Activated CD8-positive, alpha-beta memory T cell treated with anti-CD3 and anti-CD28 coated beads for 4 hours (primary cell): ENCODE measurements at places on chromosomes 13 and 19.

- DNase-seq: no peak
These were observed 61.9 kb downstream of the LHFPL6 start for GRCh38 chr13:39540929-39541605.

- DNase-seq: no peak
These were observed 23.5 kb downstream of the CEACAM16 start for GRCh38 chr19:44722131-44723121.

DNA sequence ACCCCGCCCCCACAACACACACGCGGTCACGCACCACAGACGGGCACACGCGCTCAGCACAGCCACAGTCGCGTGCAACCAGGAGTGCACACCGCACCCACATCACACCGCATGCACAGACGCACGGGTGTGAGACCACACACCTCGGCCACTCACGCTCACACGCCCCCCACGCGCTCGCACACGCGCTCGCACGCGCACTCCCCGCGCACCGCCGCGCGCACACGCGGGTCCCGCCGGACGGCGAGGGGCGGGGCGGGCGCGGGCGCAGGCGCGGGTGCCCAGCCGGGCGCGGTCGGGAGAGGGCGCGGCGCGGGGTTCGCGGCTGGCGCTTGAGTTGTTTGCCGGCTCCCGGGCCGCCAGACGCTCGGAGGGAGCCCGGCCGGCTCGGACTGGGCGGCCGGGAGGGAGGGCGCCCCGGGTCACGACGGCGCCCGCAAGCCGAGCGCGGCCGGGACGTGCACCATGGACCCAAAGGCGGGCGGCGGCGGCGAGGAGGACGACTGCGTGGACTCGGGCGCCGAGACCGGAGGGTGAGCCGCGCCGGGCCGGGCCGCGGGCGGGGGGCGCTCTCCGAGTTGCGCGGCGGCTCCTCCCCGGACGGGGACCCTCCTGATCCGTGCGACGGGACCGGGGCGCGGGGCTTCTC, at the start of gene FAM124A:
TSS of gene FAM124A (plus strand) at position 362 of the 649 bp plus-strand sequence. CDS start at position 466, 104 bp downstream.
- no peak for DNase-seq

DNA sequence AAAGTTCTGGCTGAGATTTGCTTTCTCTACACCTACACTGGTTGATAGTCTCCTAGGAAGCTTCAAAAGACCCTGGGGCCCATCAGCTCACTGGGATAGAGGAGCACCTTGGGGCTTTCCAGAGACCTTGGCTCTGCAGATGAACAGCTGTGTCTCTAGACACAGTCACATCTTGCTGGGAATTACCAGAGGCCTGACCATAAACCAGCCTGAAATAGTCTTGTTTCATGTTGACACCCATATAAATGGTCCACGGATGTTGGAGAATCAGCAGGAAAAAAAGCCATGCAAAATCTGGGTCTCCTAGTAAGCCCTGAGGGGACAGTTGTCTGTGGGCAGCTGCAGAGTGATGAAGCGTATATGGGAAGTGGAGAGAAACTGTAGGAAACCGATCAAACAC, 207.6 kb downstream of the DNAJC15 start:
- no peak for DNase-seq

- no peak for DNase-seq
These were observed 127.6 kb upstream of the RFC3 start for GRCh38 chr13:33690354-33690753.

DNA sequence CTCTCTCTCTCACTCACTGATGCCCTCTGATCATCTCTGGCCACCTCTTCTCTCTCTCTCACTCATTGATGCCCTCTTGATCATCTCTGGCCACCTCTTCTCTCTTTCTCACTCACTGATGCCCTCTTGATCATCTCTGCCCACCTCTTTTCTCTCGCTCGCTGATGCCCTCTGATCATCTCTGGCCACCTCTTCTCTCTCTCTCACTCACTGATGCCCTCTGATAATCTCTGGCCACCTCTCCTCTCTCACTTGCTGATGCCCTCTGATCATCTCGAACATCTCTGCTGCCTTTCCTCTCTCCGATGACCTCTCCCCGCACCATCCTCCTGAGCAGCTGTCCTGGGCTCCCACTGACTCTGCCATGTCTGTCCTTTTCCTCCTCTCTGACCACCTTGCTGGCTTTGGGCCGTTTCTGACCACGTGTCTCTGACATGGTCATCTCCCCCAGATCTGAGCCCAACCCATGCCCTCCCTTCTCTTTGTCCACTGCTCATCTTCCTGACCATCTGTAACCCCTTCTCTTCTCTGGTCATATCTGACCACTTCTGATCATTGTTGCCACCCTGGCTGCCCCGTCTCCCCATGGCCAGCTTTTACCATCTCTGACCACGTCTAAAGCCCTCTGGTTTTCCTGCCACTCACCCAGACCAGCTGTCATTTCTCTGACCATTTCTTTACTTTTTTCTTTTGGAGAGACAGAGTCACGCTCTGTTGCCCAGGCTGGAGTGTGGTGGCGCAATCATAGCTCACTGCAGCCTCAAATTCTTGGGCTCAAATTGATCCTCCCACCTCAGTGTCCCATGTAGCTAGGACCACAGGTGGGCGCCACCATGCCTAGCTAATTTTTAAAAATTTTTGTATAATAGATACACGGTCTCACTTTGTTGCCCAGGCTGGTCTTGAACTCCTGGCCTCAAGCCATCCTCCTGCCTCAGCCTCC, 2.4 kb downstream of the LRFN3 start:
- no peak for DNase-seq
